ENCODE measurements at places on chromosomes 12 and 14.
A peak's percentile ranks its signal among the peaks of the same experiment; 100 is the strongest.

GRCh38 chr12:120466560-120467315, 2.8 kb downstream of the SRSF9 start:
- no peak for DNase-seq

GRCh38 chr14:20035449-20035848, 389 bp downstream of the OR4K13 start:
- no peak for DNase-seq

- DNase-seq = peak; percentile 15
These were observed 134.7 kb upstream of the SCAF11 start for GRCh38 chr12:46124848-46125619.

DNA sequence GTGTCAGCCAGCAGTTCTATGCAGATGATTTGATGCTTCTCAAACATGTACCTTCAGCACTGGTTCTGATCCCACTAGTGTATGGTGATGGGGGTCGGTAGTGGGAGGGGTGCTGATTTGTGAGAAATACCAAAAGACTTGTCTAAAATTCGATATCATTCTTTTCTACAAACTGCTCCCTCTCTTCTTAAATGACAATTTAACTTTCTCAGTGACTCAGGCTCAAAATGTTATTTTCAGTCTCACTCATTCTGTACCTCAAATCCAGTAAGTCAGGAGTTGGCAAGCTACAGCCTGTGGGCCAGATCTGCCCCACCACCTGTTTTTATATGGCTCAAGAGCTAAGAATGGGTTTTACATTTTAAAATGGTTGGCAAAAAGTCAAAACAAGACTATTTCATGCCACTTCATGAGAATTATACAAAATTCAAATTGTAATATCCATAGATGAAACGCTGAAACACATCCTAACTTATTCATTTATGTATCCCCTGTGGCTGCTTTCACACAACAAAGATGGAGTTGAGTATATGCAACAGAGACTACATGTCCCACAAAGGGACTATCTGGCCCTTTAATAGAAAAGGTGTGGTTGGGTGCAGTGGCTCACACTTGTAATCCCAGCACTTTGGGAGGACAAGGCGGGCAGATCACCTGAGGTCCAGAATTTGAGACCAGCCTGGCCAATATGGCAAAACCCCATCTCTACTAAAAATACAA, 6.6 kb upstream of the NOP2 start:
- peak; percentile 24 for DNase-seq

DNA sequence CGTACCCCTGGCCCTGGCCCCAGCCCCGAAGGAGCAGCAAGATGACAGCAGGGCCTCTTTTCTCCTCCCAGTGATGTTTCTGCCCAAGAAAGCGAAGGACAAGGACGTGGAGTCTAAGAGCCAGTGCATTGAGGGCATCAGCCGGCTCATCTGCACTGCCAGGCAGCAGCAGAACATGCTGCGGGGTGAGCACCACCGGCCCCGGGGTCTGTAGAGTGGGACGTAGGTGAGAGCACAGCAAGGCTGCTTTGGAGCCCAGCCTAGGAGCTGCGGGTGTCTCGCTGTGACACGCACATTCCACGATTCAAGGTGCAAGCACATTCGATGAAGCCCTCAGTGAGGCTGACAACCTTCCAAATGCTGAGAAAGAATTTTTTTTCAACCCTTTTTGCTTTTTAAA, 5.2 kb upstream of the TEX22 start:
- DNase-seq = no peak

- DNase-seq = no peak
These were observed 1.5 kb downstream of the RASAL1 start for GRCh38 chr12:113134071-113134470.

- no peak for DNase-seq
These were observed 1506.9 kb downstream of the AACS start for GRCh38 chr12:126572170-126572569.

DNA sequence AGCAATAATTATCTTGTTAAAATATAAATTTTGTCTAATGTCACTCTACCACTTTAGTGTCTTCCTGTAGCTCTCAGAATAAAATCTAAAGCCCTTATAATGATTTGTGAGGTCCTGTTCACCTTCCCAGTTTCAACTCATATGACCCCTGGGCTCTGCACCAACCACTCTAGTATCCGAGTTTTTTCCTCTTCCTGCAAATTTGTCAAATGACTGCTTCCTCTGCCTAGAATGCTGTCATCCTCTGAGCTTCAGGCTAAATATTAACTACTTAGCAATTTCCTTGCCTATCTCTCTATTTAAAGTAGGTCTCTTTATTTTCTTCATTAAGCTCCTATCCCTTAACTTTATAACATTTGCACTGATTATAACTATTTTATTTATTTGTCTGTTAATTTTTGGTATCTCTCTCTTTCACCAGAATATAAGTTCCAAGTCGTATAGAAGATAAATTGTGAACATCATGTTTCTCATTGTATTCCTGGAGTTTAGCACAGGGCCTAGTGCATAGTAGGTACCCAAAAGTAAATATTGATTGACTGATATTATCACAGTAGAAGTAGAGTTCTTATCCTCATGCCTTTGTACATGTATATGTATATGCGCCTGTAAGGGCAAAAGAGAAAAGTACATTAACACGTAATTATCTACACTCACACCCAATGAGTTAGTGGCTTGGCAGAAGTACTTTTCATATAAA, 196.0 kb downstream of the BCAT1 start:
- no peak for DNase-seq

DNA sequence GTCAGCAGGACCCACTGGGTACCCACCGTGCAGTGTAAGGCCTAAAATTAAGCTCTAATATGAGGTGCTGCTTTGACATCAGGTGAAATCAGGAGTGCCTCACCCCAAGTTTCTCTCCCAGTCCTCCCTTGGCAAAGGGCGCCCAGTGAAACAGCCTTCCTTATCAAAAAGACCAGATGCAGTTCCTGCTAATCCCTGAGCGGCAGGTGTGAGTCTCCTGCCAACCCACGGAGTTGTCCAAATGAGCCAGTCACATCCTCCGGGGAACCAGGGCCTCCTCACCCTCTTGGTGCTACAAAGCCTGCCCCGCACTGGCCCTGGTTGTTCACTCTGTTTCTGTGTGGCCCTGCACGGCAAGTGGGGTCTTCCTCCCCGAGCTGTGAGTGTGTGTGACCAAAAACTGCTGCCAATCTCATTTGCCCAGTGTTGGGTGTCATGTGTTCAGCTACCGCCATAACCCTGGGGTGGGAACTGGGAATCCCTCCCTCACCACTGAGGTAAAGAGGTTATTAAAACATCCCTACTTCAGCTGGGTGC, 20.2 kb upstream of the P2RX4 start:
- DNase-seq = no peak

GRCh38 chr14:68981139-68981538, 2.0 kb upstream of the ACTN1 start:
- DNase-seq = no peak

- no peak for DNase-seq
These were observed 319.5 kb downstream of the TMEM117 start for GRCh38 chr12:44155358-44155757.

DNA sequence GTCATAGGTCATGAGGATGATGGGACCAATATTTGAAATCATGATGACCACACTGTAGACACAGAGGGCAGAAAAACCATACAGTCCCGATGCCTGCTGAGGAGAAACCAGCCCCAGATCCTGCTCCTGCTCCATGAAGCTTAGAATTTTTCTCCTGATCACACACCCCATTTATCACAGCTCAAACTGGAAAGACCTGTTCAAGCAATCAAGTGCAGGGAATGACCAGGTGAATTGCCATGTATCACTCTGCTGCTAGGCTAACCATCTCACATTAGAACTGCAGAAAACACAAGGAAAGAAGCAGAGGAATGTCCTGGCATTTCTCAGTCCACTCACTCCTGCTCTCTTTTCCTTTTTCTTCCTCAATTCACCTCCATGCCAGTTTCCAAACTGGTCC, 18.1 kb downstream of the MANSC1 start:
- no peak for DNase-seq

GRCh38 chr12:6059221-6059620, 65.2 kb downstream of the VWF start:
- no peak for DNase-seq

DNA sequence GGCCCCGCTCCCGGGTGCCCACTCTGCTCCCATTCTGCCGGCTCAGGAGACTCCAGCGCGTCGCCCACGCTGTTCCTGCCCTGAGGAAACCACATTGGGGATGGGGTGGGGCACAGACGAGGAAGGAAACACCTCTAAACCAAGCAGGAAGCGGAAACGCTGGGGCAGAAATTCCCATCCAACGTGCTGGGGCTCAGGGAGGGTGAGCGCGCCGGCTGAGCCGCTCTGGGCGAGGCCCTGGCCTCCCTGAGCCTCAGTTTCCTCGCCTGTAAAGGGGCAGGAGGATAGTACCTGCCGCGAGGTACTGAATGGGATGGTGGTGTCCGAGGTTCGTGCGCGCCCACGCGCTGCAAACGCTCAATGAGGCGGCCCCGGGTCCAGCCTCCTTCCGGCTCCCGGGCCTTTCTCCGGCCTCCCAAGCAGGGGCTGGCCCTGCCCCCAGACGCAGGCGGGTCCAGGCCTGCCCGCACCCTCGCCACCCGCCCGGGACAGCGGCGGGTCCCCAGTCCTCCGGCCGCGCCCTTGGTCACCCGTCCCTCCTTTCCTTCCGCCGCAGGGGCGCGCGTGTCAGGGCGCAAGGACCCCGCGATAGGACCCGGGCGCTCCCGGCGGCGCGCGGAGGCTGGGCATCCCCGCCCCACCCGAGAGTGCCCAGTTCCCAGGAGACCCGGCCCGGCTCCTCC, 673 bp downstream of the BEGAIN start:
- DNase-seq = peak; percentile 23

- DNase-seq = no peak
These were observed 57.6 kb downstream of the EID3 start for GRCh38 chr12:104360983-104361707.

DNA sequence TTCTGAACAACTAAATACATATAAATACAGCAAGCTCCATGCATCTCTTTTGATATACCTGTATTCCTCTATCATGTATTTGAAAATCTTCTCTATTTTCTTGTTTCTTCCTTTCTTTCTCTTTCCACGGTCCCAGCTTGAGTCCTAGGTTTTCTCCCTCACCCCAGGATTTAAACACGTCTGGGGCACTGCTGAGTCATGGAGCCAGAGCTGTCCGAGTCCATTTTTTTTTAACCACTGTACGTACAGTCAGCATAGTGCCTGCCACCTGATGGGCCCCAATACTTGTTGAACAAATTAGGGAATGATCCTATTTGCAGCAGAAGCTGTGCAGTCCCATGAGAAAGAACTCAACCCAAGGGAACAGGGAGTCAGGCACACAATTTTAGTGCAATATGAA, 158.1 kb downstream of the ATP23 start:
- no peak for DNase-seq

DNA sequence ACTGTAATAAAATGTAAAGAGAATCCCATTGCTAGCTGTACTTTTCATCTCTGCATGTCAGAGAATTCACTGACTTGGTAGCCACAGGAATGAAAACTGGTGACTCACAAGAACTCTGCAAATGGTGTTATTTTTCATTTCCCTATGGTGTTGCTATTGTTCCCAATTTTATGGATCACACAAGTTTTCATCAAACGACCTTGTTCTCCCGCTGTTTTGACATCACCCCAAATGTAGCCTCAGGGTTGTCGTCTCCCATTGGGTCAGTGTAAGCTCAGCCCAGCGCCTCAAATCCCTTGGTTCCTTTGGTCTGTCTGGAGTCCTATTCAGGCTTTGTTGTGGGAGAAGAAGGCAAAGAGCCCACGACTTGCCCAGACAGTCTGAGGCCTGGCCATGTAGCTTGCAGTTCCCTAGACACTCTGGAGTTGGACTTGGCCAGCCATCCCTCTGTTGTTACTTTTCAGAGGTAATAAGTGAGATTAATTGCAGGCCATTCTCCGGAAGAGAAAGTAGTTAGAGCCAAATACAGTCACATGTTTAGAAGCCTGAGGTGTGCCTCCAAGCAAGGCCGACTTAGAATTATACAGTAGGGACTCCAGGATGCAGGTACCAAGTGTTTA, 159.2 kb downstream of the TGFB3 start:
- DNase-seq = no peak

GRCh38 chr12:126232711-126233110, 1167.5 kb downstream of the AACS start:
- no peak for DNase-seq

DNA sequence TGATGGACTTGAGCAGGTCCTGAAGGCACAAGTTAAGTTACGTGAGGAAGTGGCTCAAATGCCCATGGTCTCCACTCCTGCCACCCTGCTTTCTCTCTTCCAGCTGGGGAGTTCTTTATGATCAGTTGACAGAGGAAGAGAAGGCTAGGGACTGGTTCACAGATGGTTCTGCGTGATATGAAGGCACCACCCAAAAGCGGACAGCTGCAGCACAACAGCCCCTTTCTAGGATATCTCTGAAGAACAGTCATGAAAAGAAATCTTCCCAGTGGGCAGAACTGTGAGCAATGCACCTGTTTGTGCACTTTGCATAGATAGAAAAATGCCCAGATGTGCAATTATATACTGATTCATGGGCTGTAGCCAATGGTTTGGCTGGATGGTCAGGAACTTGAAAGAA, 162.4 kb upstream of the FSCB start:
- DNase-seq = no peak

DNA sequence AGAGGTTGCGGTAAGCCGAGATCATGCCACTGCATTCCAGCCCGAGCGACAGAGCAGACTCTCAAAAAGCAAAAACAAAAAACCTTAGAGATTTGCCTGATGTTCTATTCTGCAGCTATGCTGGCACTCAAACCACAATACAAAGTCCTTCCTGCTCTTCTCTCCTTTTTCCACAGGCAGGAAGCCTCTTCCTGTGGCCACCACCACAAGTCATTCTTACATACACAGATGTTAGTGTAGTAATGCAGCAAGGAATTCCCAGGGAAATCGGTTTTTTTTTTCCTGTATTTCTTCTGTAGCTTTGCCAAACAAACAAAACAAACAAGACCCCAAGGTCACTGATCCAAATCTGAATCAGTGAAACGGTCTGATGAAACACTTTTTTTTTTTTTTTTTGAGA, 104.3 kb downstream of the FIGNL2 start:
- no peak for DNase-seq

DNA sequence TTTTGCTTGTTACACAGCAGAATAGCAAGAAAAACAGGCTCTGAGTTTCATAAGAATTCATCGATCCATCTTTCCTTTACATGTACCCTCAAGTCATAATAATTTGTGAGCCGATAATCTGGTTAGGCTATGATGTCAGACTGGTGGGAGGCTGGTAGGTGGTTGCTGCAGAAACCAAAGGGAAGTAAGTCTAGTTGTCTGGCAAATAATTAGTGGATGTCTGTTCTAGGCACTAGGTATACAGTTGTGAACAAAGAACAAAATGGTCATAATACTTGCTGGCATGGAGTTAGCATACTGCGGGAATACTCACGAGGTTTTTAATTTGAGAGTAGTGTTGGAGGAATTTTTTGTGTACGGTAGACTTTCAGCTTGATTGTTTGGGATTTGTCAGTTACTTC, 8.8 kb downstream of the SUSD6 start:
- no peak for DNase-seq

GRCh38 chr12:68378872-68379606, 46.9 kb upstream of the MDM1 start:
- DNase-seq = no peak

DNA sequence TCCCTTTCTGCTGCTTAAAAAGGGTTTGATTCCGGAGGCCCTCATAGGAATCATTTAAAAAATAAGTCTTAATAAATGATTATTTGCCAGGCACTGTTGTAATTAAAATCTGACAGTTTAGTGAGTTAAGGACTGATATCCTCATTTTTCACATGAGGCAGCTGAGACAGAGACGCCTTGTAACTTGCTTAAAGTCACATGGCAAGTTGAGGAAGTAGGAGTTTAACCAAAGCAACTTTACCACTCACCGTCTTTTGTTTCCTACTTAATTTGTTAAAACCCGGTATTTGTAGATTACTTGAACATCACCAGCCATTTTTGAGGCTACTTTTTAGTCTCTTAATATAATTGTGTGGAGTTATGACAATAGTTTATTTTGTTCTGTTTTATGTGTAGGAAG, 2.4 kb downstream of the TIGAR start:
- no peak for DNase-seq
